ENCODE measurements at places on chromosomes 7 and 10. TPM values are rescaled to one million over a fixed set of nuclear protein-coding genes. Genes with fewer than 3 reads are reported as not detected.

Gene STAG3
- 0.22 TPM for total RNA-seq

Gene ANXA8
- total RNA-seq, result 0.30 TPM

Gene GSTO2
- total RNA-seq, result 0.59 TPM

Gene PHKG1
- total RNA-seq, result 5.9 TPM

Gene TAS2R4
- total RNA-seq, result 0.17 TPM

Gene ENTPD7
- 2.3 TPM for total RNA-seq

Gene RGR
- 0.99 TPM for total RNA-seq

Gene AKR1C4
- total RNA-seq, result not detected

DNA sequence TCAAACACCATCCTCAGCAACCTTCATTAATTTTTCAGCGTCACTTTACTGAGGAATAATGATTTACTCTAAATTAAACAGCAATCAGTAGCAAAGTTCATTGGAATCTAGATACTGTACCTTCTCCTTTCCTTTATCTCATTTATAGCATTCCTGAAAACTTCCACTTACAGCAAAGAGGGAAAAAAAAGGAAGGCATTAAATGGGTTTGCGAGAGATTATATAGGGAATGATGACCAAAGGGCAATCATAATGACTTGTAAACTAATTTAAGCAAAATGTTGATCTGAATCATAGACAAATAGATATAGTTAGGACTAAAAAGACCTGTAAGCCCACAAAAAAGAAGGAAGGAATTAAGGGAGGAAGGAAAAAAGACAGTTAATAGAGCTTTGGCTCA lies 42.0 kb downstream of the IPMK start:
- no peak for DNase-seq

DNA sequence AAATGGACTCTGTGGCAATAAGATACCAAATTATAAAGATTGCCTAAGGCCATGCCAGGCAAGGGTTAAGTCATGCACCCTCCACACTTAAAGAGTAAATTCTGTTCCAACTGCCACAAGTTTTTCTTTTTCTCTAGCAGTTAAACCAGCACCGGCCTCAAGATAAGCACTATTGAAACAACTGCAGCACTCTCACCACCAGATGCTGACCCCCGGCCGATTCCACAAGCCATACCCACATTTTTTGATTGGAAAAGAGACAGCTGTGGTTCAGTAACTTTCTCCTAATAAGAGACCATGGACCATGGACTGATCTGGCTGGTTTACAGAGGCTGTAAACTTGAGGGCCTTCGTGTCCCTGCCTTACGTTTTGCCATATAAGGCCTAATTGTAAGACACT lies 44.9 kb downstream of the GRM8 start:
- DNase-seq, result no peak

DNA sequence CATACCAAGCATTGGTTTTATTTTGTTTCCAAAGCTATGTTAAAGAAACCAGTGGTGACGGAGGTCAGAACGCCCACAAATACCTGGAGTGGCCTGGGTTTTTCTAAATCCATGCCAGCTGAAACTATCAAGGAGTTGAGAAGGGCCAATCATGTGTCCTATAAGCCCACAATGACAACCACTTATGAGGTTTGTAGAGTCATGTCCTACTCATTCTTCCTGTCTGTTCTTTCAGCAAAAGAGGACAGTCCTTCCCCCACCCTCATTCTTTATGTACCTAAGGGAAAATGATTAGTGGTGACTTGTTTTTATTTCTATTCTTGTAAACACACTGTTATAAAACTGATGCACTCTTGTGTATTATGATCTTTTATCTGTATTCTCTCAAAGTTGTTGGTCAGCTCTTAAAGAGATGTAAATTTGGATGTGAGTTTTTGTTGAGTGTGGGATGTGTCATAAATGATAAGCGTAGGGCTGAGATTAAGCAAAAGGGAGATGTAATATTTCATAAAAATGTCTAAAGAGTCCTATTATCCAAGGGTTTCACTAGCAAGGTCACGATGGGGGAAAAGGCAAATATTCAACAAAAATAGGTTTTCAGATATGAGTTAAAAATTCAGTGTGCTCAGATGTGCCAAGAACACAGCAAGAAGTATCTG lies 294.4 kb downstream of the BICC1 start:
- DNase-seq, result no peak

DNA sequence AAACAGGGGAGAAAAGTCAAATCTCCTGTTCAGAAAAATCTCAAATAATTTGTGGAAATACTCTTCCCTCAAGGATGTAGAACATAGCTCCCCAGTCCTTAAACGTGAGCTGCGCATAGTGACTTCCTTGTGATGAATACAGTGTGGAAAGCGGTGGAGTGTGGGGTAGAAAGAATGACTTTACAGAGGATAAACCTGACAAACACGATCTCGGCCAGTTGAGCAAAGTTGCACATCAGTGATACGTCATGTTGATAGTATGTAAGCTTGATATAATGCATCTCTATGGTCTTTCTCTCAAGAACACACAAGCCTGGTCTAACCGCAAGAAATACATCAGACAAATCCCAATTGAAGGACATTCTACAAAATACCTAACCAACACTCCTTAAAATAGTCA lies 32.0 kb upstream of the ZCCHC24 start:
- no peak for DNase-seq

GRCh38 chr10:13502380-13502779 lies 26.4 kb downstream of the BEND7 start:
- no peak for DNase-seq

DNA sequence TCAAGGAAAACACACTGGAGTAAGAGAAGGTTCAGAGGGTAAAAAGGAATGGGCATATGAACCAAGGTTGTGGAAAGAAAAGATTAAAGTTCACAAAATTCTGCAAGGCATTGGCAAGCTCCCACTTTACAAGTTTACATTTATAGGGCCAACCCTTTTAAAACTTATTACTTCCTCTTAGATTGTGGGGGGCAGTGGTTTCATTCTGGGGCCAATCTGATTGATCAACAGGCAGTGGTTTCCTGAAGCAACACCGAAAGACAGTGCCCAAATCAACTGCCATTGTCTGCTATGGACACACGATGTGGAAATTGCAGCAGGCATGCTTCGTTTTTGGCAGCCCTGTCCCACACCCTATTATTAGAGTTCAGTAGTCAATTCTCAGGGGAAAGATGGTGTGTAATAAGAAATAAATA lies 154.0 kb downstream of the SGMS1 start:
- DNase-seq, result no peak

DNA sequence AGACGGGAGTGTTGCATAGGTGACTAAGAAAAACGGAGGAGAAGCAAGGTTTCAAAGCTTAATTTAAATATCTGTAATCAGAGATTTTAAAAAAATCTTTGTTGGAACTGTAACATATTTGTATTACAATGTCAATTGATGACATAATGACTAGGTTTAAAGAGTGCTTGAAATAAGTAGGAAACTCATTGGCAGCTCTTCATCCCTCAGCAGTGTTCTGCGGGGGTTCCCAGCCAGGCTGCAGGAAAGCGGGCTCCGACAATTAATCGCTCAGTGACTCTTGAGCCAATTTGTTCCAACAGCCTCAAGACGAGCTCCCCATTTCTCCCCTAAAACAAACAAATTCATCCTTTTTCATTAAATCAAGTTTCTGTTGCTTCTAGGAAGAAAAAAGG lies 22.6 kb downstream of the CPXM2 start:
- no peak for DNase-seq

GRCh38 chr7:83732305-83732704 lies 83.4 kb upstream of the SEMA3E start:
- no peak for DNase-seq

- no peak for DNase-seq
Observed at GRCh38 chr10:43570971-43571370, 3.4 kb downstream of the ZNF239 start.

DNA sequence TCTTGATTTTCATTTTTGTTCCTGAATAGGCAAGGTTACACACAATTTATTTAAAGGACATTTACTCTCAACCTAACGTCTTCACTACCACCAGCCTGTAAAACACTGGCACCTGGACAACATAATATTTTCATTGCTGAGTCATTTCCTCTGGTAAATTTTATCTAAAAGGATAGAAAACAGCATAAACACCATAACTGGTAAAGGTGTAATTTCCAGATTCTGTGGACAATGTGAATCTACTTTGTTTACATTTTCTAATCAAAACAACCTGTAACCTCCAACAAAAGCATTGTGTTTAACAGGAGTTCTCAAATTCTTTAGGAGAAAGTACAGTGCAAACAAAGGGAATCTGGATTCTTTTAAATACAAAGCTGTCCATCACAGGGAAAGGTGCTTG lies 472.0 kb upstream of the AKR1E2 start:
- DNase-seq, result no peak

GRCh38 chr10:99008054-99008453 lies 227.6 kb downstream of the HPSE2 start:
- DNase-seq, result no peak

DNA sequence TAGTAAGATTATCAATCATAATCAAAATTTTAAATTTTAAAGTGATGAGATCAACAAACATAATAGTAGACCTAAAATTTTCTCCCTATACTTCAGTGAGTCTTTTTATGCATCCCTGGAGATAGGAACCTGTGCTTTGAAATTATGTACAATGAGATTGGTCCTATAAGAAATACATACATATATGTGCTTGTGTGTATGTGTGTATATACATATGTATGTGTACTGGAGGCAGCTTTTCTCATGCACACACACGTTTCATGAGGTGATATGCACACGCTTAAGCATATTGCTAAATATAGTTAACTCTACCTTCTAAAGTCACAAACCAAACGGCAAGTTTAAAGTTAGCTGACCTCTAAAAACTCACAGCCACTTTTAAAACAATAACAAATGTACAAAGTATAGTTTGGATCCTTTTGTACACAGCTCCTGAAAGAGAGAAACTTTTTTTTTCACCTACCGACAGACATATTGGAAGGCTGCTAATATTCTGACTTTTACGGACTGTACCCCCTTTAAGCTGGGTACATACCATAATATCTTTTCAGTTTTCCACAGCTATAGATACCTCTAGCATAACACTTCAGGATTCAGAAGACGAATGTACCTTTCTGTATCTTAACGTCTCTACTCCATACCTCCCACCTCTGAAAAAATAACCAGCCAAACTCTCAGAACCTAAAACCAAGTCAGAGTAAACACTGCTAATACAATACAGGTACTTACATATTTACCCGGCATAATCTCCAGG lies 3.3 kb downstream of the ITGB1 start:
- no peak for DNase-seq

GRCh38 chr10:69486922-69487730 lies 35.9 kb downstream of the TSPAN15 start:
- no peak for DNase-seq

DNA sequence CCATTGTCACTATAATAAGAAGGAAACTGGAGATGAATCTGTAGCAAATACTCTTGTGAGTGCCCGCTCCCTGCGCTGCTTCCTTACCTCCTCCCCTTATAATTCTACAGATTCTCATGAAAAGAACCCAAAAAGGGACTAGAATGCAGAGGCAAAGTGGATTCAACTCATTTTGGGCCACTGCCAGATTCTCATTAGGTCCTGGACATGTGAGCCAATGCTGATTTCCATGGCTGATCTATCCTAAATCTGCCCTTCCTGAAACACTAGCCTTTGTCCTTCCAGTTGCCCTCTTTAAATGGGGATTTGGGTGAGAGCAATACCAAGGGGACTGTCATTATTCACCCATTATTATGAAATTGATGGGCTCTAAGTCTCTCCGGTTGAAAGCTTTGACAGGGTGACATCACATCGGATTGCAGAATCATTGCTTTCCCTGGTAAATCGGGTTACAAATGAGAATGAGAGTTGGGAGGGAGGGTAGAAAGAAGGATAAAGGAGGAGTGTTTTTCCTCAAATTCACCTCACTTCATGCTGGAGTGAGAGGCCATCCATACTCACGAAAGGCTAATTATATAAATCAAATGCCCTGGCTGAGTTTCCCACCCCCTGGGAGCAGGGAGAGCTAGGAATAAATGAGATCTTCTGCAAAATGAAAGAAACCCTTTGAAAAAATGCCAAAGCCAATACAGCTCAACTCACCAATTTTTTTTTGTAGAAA lies 37.5 kb downstream of the PTN start:
- no peak for DNase-seq

GRCh38 chr10:22834471-22834870 lies 93.4 kb upstream of the ARMC3 start:
- no peak for DNase-seq

- no peak for DNase-seq
Observed at GRCh38 chr10:17965649-17966235, 14.0 kb downstream of the SLC39A12 start.

- no peak for DNase-seq
Observed at GRCh38 chr7:138974675-138975292, 6.4 kb downstream of the KIAA1549 start.

Measured in heart left ventricle (tissue), 16 donors.